ENCODE measurements at places on chromosomes 7 and 10.

DNA sequence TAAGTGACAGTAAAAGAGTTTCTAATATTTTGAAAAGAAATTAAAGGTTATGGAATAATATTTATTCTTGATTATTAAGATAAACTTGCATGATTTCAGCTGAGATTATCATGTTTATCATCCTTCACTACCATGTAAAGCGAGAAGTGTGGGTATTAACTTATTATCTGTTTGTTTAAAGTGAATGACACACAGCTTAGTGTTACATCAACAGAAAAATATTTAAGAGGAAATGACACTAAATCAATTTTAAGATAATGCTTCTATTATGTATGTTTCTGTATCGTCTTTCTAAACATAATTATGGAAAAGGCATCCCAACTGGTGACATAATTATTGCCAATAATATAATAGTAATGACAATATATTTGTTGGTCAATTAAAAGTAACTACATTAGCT is 213.1 kb downstream of the PCDH15 start:
- DNase-seq, result no peak

DNA sequence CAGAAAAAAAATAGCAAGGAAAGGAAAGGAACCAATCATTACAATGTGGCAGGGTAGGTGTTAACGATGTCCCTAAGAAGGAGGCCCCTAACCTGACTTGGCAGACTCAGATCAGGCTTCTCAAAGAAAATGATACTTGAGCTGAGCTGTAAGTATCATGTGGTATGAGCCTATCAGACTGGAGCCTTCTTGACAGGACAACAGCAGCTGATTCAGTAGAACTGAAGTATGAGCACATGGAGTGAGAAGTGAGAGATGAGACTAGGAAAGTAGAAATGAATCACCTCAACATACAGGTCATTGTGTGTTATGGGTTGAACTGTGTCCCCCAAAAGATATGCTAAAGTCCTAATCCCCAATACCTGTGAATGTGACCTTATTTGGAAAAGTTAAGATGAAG is 66.3 kb downstream of the MTERF1 start:
- DNase-seq, result no peak

DNA sequence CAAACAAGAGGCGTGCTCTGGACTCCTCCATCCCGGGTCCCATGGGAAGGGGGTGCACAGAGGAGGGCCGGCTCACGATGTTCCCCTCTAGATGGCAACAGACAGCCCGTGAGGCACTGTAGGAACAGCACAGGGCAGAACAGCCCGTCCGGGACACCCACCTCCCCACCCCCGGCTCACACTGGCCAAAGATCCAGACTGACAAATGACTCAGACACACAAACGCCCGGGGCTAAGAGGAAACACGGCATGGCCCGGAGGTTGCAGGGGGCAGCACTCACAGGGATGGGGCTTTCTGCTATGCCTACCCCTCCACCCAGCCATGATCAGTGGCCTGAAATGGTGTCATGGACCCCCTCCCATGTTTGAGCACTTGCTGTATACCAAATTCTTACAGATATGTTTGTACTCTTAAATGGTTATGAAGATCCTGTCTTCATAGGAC is 4.9 kb upstream of the ELN start:
- DNase-seq, result no peak

DNA sequence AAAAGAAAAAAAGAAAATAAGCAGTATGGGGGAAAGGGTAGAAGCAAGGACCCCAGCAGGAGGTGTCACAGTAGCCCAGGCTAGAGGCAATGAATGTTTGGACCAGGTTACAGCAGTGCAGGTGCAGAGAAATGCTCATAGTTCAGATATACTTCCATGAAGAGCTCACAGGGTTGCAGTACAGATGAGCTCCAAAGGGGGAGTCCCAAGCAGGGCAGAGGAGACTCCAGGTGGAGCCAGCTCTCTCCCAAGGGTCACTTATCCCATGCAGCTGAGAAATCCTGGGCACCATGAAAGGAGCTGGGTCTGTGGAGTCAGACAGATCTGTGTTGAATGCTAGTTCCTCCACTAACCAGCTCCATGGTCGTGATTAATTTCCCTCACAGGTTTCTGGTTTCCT is 174.9 kb downstream of the C7orf25 start:
- DNase-seq, result no peak

DNA sequence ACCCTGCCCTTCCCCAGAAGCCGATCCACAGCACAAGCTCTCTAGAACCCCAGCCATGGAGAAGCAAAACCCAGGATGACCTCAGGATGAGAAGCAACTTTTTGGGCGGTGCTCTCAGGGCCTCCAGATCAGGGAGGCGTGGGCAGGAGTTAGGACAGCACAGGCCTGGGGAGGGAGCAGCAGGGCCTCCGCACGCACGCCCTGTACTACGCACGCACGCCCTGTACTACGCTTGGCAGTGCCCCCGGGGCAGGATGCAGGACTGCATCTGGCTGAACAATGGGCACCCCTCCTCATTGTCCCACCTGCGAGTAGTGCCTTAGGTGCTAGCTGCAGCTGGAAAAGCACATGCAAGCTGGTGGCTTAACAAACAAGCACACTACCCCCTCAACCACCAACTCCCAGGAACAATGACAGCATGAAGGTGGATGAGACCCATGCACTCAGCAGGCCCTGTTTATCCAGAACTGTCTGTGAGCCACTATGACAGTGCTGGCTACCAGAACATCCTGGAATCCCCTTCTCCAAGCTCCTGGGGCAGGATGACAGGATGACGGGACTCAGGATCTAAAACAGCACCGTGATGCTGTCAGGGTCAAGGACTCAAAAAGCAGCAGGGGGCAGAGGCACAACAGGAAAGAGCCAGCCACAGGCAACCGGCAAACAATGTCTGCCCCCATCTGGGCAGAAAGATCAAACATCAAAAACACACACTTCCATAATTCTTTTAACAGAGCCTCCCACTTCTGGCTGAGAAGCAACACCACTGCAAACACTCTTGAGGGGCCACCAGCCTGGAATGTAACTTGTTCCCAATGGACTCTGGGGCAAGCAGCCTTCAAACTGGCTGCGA is 11.8 kb downstream of the PODXL start:
- DNase-seq, result no peak

DNA sequence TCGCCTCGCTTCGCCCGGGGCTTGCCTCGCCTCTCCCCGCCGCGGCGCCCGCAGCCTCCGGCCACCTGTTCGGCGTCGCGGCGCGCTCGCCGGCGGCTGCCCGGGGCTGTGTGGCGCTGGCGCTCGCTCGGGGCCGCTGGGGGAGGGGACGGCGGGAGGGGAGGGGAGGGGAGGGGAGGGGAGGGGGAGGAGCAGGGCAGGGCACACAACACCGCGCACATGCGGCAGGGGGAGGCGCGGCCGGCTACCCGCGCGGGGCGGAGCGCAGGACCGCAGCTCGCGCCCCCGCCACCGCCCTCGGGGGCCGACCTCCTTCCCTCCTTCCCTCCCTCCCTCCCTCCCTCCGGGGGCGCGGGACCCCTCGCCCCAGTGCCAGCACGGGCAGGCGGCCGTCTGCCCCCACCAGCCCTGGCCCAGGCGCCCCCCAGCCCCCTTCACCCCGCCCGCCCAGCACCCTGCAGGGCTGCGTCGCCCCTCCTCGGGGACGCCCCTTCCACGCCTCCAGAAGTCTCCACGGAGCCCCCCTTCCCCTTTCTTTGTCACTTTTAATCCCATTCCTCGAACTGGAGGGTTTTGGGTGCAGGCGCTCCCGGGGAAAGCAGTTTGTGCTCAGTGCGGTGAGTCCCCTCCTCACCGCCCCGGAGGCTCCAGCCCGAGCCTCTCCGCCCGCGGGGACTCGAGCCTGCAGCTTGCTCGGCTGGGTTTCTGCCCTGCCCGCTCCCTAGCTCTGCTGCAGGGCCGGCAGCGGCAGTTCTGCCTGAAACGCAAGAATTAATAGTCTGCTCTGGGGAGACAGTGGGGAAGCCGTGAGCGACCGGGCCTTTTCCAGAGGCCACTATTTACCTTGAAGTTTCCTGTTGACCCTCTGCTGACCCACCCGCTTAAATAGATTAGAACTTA is at the start of gene PARD3:
Gene PARD3 (minus strand): TSS at position 112 of the 900 bp plus-strand sequence. CDS start 301 bp downstream, outside the sequence.
- DNase-seq, result no peak

- DNase-seq, result no peak
Observed at GRCh38 chr7:70553364-70553763, 578.6 kb upstream of the GALNT17 start.

DNA sequence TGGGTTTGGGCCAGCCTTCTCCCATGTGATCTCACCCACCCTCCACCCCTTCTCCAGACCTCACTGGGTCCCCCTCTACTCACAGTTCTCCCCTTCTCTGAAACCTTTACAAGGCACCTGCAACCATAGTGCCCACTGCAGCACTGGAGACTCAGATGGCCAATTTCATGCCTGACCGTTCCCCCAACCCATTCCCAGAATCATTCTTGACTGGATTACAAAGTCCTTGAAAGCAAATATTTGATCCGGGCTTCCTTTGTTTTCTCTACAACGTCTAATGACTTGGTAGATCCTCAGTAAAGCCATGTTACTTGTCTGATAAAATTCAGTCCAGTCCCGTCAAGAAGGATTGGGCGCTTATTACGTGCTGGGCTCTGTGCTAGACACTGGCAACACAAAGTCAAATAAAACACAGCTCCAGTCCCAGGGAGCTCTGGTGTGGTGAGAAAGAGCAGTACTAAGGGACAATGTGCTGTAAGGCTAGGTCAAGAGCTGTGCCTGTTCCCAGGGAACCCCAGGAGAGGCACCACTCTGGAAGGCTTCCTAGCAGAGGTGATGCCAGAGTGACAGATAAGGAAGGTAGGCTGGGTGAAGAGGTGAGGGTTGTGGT is 36.5 kb downstream of the SH3PXD2A start:
- DNase-seq, result no peak

DNA sequence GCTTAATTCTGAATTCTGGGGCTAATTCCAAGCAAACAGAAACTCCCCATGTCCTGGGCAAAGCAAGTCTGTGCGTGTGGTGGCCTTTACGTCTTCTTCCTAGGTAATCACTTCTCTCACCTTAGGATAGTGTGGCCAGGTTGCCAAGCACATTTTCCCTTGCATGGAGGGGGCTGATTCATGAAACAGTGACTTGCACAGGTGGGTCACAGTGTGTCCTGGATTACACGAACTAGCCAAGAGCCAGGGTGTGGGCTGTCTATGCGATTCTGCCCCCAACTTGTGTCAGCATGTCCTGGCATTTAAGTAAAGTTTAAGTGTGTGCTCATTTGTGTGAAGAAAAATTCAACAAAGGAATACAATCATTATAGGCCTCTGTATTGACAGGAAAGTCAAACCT is 18.5 kb upstream of the SEM1 start:
- no peak for DNase-seq

GRCh38 chr10:1483246-1483645 is 254.1 kb downstream of the ADARB2 start:
- no peak for DNase-seq

All from stimulated activated CD4-positive, alpha-beta T cell treated with anti-CD3 and anti-CD28 coated beads, Interleukin-4, amount 100 ng/mL, for 4 hours (primary cell).